ENCODE measurements at places on chromosomes 3 and 15.

DNA sequence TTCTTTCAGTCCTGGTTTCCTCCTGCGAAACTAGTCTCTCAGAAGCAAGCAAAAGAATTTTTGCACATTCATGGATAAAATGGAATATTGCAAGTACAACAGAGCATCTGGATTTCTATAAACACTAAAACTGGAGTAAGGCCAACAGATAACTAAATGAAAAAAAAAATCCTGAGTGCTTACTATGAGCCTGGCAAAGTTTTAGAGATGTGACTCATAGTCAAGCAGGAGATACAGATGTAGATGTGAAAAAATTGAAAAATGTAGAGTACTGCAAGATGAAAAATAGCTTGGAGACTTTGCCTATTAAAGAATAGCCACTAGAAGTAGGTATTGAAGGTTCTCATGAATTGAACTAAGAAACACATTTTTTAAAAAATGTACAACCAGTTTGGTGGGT, 397.4 kb downstream of the OTOL1 start:
- no peak for DNase-seq

- DNase-seq = no peak
These were observed 256.7 kb upstream of the SATB1 start for GRCh38 chr3:18681818-18682345.

DNA sequence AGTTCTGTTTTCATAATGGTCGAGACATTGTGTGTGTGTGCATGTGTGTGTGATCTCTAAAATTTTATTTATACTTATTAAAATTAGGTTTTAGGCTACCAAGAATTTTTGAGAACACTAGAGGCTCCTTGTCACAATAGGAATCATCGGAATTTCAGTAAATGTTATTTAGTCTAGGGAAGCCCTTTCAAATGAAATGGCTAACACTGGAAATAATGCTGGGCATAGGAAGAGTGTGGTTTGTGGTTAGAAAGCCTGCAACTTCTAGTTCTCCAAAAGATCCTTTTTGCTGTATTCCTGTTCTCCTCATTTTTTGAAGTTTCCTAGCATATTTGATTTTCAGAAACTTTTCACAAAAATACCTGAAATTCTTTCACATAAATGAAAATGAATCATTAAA, 92.5 kb upstream of the MBNL1 start:
- DNase-seq = no peak

DNA sequence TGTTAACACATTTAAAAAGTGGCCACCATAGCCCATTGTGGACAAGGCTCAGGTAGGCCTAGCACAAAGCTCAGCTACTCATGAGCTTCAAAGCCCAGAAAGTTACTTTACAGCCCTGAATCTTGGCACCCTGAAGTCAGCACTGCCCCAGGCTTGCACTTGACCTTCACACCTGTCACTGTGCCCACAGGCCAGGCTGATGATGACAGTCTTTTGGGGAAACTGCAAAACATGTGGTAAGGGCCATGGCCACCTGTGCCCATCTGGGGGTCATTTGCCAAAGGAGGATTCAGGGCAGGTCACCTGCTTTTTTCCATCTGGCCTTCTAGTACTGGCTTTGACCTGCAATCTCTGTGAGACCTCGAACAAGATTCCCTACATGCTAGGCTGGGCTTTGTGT, 11.0 kb downstream of the CHDH start:
- DNase-seq = no peak

GRCh38 chr3:128537091-128537703, 44.2 kb upstream of the GATA2 start:
- DNase-seq = no peak

DNA sequence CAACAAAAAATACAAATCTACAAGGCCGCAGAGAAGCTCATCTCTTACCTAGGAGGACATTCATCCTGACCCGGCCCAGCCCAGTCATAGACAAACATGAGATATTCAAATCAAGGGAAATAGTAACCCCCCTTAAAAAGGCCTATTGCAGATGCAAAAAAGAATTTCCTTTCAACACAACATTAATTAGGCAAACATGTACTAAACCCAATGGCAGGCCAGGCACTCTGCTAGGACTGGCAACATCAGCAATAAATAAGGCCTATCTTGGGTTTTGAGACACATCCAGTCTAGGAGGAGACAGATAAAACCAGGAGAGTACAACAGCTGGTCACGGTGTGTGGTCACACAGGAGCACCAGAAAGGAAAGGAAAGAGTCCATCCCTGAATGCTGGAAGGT, 61.4 kb downstream of the ADCY5 start:
- DNase-seq = no peak

- DNase-seq = no peak
These were observed 41.7 kb downstream of the AQP9 start for GRCh38 chr15:58179741-58180381.

- no peak for DNase-seq
These were observed 612.6 kb upstream of the NECTIN3 start for GRCh38 chr3:110459021-110459420.

- DNase-seq = no peak
These were observed 3.5 kb upstream of the FAM81A start for GRCh38 chr15:59434481-59434880.

GRCh38 chr3:170751083-170751898, 118.7 kb downstream of the RPL22L1 start:
- DNase-seq = no peak

- DNase-seq = no peak
These were observed 96.8 kb upstream of the PROK2 start for GRCh38 chr3:71881732-71882131.

DNA sequence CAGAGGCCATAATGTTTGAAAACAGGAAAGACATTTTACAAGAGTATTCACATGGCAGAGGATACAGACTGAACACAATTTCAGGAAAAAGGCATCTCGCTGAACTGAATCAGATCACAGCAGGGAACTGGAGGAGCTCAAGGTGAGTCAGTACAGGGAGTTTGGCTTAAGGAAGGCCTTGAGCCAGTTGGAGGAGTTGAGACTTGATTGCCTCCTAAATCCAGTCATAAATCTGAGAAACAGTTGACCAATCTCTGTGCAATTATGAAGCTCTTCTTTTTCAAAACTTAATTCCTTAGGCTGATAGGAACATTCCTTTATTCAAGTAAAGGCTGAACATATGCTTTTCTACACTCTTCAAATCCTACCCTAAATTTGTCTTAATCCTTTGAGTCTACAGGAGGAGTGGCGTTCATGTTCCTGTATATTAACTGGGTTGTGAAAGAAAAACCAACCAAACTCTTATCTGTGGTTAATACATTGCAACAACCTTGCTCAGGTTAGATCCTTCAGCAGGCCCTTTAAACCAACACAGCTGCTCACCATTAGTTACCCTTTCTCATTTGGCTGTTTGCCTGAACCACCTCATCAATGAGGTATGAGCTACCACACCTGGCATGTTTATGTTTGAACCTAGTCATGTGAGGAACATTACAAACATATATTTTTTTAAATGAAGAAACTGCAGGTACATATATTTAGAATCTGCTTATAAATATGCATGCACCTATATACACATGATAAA, 404.1 kb upstream of the ATP11B start:
- DNase-seq = no peak

- no peak for DNase-seq
These were observed 146.5 kb downstream of the FILIP1L start for GRCh38 chr3:99967796-99968195.

DNA sequence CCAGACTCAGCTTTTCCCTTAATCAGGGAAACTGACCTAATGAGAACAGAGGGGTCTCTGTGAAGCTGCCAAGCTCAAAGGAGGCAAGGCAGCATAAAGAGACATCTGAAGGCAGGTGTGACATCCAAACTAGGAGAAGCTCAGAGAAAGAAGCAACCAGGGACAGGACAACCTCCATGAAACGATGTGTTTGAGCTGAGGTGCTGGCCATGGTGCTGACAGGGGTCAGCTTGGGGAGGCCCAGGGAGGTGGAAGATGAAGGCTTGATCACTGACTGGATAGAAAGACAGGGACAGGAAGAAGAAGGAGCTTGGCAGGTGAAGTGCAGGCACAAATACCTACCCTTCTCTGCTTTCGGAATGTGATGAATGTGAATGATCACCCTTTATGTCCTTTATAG, 179.5 kb upstream of the NSMCE3 start:
- no peak for DNase-seq

DNA sequence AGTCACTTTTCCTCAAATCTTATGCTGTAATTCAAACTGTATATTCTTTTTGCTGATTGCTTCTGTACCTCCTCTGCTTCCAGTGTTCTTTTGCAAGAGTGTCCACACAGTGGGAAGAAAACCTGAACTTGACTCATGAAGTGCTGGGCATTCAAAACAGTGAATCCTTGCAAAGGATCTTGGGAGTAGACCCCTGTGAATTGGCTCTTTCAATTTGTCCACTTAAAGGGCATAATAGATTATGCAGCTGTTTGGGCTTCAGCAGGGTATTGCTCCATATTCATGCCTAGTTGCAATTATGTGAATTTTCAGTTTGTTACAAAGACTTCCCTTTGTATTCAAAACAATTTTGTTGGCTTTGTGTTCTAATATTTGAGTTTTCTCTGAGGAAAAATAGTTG, 11.4 kb downstream of the ZFAND6 start:
- DNase-seq = no peak

GRCh38 chr3:159627229-159627628, 361.4 kb upstream of the IL12A start:
- no peak for DNase-seq

GRCh38 chr15:74454764-74455500, 6.0 kb downstream of the UBL7 start:
- no peak for DNase-seq

DNA sequence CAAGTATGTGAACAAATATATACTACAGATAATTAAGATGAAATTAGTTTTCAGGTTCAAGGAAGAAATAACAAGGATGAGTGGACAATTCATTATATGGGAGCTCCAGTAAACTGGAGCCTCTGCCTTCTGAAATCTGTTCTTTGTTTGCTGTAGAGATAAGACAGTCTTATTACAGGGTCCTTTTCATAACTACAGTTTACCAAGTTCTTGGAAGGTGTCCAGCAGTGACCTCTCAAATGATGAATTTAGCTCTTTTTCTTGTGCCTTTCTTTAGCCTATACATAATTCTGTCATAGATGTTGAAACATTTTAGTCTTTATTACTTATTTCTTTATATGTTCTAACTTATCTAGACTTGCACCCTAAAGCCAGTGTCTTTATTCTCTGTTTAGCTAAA, 89.7 kb upstream of the GBE1 start:
- DNase-seq = no peak

- DNase-seq = no peak
These were observed 73.3 kb downstream of the ABHD5 start for GRCh38 chr3:43764056-43764455.

- no peak for DNase-seq
These were observed 163.9 kb downstream of the THSD4 start for GRCh38 chr15:71278989-71279756.

DNA sequence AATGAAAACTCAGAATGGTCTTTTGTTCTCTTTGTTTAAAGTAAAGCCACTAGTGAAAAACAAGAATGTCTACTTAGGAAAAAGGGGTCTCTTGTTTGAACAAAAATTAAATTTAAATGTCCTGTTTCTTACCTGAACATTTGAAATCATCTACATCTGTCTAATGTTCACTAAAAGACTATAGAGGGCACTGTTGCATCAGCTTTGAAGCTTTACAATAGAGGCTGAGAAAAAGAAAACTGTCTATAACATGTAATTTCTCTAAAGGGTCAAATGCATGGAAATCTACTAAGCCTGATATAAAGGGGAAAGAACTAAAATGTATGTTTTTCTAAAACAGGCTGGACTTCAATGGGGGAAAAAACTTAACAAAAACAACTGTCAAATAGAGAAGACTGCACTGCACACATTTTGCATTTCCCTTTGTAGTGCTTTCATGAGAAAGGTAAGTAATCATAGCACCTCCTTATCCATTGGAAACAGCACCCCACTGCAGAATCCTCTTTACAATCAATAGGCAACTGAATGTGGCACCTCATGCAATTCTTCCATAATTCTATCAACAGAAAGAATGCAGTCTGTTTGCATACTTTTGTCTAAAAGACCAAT, 26.3 kb downstream of the DPH6 start:
- no peak for DNase-seq

- no peak for DNase-seq
These were observed 300.6 kb downstream of the SATB1 start for GRCh38 chr3:18124501-18124900.

- no peak for DNase-seq
These were observed 215.8 kb downstream of the RYR3 start for GRCh38 chr15:33526532-33526931.

GRCh38 chr3:137121704-137122314, 164.0 kb downstream of the IL20RB start:
- no peak for DNase-seq

DNA sequence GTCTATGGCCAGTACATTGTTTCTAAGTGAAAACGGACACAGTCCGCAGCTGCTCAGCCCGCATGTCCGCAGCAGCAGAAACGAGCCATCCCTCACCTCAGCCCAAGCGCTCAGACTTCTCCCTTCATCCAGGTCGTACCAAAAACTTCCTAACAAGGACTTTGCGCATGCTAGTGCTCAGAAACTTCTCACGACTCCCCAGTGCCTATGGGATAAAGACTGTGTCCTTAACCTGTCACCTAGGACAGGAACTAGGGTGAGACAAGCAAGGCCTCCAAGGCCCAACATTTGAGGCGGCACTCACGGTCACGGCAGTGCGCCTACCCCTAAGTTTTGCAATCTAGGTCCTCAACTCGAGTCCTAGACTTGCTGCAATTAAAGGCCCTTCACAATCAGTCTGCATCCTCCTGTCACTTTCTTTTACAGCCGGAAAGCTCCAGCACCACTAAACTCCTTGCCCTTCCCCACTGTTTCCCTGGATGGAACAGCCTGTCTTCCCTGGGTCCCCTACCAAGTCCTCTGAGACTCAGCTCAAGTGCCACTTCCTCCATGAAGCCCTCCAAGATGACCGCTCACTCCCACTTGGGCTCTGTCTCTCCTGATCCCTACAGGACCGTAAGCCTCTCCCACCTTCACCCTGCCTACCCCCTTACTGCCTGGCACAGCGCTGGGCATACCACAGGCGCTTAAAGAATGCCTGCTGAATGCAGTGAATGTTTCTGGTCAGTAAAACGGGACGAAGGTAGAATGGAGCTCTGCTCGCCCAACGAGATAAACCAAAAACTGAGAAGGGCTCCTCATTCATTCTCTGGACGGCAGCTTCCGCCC, 1.2 kb downstream of the CLN6 start:
- DNase-seq = no peak

DNA sequence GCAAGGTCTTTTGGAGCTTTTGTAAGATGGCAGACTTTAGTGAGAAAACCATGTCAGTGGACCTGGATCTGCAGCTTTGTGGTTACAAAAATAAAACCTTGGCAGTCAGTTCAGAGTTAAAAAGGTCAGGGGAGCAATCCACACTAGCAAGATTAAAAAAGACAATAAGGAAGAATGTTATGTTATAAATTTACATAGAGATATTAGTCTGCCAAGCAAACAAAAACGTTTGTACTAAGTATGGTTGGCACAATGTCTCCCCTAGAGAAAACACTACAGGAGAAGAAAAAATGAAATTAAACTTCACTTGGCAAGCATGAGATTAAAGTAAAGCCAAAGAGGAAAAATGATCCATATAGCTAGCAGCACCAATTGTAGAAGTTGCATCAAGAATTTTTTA, 205.0 kb downstream of the LSAMP start:
- no peak for DNase-seq

- no peak for DNase-seq
These were observed 13.5 kb upstream of the TIPIN start for GRCh38 chr15:66369773-66370651.
